ENCODE measurements at places on chromosomes 11 and 22.

GRCh38 chr22:23106344-23106743, 35.4 kb downstream of the RSPH14 start:
- DNase-seq, result no peak

DNA sequence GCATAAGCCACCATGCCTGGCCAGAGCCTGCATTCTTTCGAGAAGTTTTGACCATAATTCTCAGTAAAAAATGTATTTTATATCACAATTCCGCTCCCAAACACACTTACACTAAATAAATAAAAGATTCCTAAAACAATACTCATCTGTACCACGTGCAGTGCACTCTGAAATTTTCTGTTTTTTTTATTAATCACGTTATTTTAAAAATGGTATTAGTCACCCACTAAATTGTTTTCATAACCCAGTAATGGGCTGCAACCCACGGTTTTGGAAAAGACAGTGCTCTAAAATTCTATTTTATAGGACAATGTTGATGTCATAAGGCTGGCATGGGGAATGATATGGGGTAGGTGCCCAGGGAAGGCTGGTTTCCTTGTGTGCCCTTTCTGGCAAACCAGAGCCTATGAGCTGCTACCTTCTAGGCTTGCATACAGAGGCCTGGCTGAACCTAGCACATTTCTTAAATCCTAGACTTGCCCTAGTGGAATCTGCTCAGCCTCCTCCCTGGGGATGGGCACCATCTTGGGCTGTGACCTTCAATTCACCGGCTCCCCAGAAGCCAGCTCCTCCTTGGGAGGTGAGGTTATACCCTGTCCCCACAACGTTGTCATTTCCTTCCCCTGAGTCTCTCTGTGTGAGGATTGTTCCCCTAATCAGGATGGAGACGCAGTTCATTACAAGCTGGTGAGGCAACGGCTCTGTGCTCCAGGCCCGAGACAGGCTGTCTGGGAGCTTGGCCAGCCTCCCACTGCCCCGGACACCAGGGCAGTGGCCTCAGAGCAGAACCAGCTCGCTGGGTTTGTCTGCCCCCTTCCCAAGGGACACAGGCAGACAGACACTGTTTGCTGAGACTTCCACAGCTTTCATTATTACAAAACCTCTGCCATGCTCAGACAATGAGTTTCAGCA, 116.5 kb upstream of the NAV2 start:
- DNase-seq, result no peak

DNA sequence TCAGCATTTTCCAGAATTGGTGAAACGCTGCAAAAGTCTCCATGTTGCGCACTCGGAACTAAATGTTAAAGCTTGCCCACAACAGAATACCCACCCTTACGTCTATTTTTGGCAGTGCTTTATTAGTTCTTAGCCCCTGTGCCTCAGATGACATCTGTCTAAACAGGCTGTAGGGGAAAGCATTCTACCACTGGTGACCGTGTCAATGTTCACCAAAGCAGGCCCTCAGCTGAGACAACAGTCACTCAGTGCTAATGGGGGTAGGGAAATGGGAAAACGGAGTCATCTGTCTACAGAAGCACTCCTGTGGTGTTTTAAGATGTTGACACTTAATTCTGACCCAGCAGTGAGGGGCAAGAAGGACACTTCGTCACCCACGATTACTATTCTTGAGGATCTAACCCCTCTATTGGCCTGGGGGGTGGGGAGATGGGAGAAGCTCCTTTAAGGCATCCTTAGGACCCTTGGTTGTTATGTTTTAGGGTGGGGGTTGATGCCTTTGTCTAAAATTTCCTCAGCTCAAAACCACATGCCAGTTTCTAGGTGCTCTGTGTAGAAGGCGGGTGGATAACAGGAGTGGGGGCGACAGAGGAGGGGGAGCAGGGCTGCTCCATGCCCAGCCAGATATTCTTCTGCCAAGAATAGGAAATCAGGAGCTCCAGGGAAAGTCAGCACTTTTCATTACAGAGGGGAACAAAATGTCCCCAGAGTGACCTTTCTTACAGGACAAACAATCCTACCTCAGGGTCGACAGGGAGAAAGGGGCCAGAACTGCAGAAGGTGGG, 15.6 kb upstream of the MFRP start:
- DNase-seq, result no peak

GRCh38 chr11:1271406-1271805, 38.0 kb downstream of the TOLLIP start:
- no peak for DNase-seq

GRCh38 chr11:122261546-122261945, 145.5 kb upstream of the BLID start:
- DNase-seq, result peak; percentile 49

- DNase-seq, result peak; percentile 78
These were observed at the start of the genes COMT and TXNRD2 for GRCh38 chr22:19941365-19942082. Gene COMT (plus strand): TSS chr22:19941772. CDS start chr22:19962527, 20,755 bp downstream. Gene TXNRD2 (minus strand): TSS chr22:19941818. CDS start chr22:19941803, 15 bp downstream.

Data from A673 (cell line).